ENCODE measurements at places on chromosomes 13 and 19.

GRCh38 chr13:44451651-44452050 lies 78.0 kb downstream of the SERP2 start:
- no peak for DNase-seq

GRCh38 chr19:19823916-19824315 lies 2.4 kb upstream of the ZNF506 start:
- DNase-seq: no peak

GRCh38 chr13:89846926-89847585 lies 1500.4 kb upstream of the MIR17HG start:
- no peak for DNase-seq

DNA sequence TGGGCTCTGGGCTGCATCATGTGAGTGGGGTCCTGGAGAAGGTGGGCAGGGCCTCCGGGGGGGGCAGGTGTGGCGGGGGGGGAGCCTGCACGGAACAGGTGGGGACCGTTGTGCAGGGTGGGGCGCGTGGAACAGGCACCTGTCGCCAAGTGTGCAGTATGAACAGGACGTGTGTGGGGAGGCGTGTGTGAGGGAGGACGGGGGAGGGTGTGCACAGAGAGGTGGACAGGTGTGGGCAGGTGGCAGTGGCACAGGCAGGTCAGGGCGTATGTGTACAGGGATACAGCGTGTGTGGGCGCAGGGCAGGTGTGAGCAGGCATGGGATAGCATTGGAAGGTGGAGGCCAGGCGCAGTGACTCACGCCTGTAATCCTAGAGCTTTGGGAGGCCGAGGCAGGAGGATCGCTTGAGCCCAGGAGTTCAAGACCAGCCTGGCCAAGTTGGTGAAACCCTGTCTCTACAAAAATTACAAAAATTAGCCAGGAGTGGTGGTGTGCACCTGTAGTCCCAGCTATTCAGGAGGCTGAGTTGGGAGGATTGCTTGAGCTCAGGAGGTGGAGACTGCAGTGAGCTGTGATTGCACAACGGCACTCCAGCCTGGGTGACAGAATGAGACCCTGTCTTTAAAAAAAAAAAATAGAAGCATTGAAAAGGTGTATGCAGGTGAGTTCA lies 3.2 kb downstream of the PLK5 start:
- no peak for DNase-seq

DNA sequence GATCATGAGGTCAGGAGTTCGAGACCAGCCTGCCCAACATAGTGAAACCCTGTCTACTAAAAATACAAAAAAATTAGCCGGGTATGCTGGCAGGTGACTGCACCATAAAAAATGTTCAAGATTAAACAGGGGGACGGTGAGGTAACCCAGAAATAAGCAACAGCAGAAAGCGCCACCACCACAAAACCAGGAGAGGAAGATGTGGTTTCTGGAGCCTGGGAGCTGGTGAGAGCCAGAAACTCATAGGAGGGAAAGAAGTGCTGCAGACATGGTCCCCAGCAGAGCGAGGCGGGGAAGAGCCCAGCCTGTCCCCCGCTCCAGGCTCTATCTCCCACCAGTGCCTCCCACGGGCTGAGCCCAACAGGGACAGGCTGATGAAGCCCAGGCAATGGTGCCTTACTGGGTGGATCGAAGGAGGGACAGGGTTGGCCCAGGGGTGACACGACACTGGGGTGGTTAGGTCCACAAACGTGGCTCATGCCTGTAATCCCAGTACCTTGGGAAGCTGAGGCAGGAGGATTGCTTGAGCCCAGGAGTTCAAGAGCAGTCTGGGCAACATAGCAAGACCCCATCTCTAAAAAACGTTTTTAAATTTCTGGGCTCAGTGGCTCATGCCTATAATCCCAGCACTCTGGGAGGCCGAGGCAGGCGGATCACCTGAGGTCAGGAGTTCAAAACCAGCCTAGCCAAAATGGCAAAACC lies 19.0 kb downstream of the SPC24 start:
- no peak for DNase-seq

DNA sequence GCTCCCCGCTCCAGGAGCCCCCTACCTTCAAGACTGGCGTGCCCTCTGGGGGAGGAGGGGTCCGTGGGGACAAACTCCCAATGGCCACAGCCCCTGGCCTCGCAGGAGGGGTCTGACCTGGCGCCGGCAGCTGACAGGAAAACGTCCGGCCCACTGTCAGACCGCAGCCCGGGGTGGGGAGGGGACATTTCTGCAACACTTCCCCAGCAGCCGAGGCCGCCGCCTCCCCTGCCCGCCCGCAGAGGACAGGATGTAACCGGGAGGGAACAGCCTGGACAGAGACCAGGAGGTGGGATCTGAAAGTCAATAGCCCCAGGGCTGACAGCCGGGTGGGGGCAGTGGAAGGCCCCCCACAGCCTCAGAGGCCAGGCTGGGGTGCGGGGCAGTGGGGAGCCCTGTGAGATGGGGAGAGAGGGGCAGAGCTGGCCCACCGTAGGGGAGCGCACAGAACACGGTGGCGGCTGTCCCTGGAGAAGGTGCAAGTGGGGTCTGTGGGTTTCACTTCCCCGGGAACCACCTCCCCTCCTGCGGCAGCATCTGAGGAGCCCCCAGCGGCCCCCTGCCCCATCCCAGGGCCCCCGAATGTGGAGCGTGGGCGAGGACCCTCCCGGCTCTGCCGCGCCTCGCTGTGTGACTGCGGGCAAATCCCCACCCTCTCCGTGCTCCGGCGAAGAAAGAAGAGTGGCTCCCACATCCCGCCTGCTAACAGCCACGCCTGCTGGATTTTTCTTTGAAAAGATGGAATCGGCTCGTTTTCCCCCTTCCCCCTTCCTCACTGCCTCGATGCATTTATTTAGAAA lies at the start of gene PEAK3:
PEAK3 (minus strand) TSS at position 114 of the 800 bp plus-strand sequence. CDS start 1,244 bp downstream, outside the sequence.
- DNase-seq: no peak

Data from stimulated activated CD4-positive, alpha-beta T cell treated with anti-CD3 and anti-CD28 coated beads, TNF-alpha, amount 100 ng/mL, for 1 hour (primary cell).